ENCODE measurements at places on chromosomes 2 and 18.

GRCh38 chr2:141791521-141791920 is 339.3 kb downstream of the LRP1B start:
- no peak for DNase-seq

DNA sequence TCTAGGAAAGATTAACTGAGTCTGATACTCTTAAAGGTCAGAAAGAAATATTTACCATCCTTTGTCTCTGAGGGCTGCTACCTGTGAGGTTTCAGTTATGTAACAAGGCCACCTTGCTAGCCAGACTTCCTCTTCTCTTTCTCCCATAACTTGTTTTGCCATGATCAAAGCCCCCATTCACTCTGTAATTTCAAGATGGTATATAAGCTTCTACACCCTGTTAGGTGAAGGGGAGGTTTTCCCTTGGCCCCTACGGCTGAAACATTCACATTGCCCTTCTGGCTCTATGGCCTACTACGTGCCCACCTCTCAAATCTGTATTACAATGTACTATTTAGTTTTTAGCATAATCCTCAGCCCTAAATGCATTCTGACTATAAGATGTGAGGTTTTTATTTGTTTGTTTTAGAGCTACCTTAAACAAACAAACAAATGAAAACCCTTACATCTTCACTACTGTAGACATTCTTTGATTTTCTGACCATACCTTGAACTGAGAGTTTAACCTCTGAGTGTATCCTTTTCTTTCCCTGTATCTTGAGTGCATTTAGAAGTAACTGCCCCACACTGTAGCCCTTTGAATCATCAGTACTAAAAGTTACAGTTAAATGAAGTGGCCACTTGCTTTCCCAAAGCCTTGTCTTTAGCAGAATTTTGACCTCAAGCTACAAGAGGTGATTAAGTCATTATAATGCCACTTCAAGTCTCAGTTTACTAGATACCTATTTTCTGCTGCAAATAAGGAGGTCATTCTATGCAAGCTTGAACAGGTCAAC is 332.2 kb downstream of the SOCS6 start:
- DNase-seq = no peak

DNA sequence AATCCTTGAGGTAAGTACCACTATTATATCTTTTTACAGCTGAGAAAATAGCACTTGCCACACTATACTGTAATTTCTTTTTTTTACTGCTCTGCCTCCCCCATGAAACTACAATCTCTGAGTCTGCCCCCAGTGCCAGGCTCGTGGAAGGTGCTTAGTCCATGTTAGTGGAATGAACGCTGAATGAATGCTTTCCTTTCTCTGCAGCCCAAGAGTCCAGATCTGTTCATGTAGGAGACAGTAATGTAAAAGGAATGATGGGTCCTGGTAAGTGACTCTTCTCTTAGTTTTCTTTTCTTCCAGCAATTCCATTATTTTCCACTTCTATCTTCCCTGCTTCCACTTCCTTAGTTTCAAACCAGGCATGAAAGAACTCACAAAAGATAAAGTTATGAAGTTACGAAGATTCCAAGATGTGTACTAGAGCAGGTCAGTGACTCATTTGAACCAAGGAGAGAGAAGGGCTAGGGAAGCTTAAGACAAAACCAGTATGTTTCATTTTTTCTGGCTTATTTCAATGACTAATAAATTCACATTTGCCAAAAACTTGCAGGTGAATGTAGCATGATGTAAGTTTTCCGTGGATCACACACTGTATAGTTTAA is 46.0 kb downstream of the ARHGEF33 start:
- DNase-seq = no peak

- DNase-seq = no peak
Measured at GRCh38 chr2:147330925-147331324, 513.9 kb upstream of the ACVR2A start.

GRCh38 chr2:132697556-132698205 is 27.7 kb upstream of the LYPD1 start:
- no peak for DNase-seq

GRCh38 chr2:115999039-115999438 is 1556.6 kb downstream of the DPP10 start:
- no peak for DNase-seq

- DNase-seq = no peak
Measured at GRCh38 chr2:204566439-204566838, 21.2 kb downstream of the PARD3B start.

- DNase-seq = no peak
Measured at GRCh38 chr2:48479915-48480314, 50.0 kb upstream of the STON1 start.

DNA sequence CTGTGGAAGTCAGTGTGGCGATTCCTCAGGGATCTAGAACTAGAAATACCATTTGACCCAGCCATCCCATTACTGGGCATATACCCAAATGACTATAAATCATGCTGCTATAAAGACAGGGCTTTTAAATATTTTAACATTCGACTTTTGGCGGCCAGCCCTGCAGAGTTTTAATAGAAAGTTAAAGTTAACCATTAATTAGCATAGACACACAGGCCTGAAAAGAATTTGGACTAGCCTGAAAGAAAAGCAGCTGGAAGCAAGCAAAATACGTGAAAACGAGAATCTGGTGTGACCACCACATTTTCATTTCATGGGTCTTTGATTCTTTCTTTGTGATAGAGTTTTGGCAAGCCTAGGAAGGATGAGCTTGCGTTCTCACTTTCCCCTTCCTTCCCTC is 184.0 kb downstream of the SCG2 start:
- DNase-seq = no peak

- no peak for DNase-seq
Measured at GRCh38 chr18:36514778-36515177, 217.3 kb downstream of the FHOD3 start.

DNA sequence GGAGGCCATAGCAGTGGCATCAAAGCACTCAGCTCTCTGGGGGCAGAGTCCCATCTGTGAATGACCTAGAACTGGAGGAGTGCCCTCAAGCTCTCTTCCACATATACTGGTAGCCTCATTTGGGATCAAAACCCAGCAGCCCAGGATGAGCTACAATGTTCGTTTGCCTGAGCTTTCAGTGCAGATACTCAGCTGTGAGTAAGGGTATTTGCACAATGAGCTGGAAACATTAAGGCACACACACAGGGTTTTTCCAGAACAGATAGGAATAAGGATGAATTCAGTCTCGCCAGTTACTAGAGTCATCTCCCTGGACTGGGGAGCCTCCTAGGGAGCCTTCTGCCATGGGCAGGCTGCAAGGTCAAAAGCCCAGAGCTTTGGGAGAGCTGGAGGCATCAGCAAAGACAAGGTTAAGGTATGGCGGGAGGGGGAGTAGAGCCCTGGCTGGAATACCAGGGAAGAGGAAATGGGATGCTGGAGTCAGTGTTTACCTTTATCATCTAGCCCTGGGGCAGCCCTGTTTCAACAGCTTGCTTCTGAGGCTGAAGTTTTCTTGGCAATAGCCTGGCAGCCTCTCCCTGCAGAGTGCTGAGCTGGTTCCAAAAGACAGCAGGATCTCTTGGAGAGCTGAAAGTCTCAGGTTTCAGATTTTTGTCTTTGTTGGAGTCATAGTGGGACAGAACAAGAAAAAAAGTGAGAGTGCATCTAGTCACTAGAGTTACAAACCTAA is 187.7 kb downstream of the LOXHD1 start:
- DNase-seq = peak; percentile 23

DNA sequence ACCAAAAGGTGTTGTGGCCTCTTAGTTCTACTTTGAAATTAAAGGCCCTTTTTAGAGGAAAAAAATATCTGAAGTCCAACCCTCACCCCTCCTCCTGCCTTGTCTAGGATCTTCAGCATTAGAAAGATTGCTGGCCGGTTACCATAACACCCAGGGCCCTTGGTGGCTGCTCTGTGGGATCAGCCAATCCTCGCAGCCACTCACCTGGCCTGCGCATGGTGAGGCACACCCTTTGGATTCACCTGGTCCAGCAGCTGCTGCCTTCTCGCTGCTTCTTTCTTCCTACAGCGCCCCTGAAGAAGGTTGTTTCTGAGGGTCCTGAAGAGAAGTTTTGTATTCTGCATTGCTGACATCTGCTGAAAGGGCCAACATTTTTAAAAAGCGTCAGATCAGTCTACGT is 25.2 kb downstream of the DYTN start:
- DNase-seq = no peak

DNA sequence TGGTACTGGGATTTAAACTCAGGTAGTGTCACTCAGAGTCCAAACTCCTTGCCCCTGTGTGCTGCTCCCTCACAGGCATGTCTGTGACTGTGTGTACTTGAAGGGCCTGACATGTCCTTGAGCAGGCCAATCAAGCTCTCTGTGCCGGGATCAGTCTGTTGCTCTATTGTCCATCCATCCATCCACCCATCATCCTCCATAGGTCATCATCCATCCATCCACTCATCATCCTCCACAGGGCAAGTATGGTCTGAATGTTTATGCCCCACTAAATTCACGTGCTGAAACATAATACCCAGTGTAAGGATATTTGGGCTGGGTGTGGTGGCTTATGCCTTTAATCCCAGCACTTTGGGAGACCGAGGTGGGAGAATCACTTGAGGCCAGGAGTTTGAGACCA is 24.5 kb upstream of the NEB start:
- DNase-seq = no peak

- DNase-seq = no peak
Measured at GRCh38 chr2:102313950-102314349, 2.6 kb downstream of the IL1RL1 start.

- DNase-seq = no peak
Measured at GRCh38 chr2:28332696-28333095, 60.0 kb upstream of the FOSL2 start.

- DNase-seq = no peak
Measured at GRCh38 chr2:132782176-132782783, 112.3 kb upstream of the LYPD1 start.

GRCh38 chr18:67964462-67964861 is 447.9 kb upstream of the DSEL start:
- no peak for DNase-seq

Data from cerebellar nuclear complex (tissue), 1 donor.